ENCODE measurements at places on chromosomes 16 and 17. TPM values are rescaled to one million over a fixed set of nuclear protein-coding genes. Genes with fewer than 3 reads are reported as not detected.

GRCh38 chr16:51003850-51004566, 147.1 kb downstream of the SALL1 start:
- no peak for DNase-seq

- peak; percentile 76 for DNase-seq
Measured at GRCh38 chr16:67399218-67399733, 6.0 kb upstream of the TPPP3 start.

GRCh38 chr16:48687421-48688038, 77.5 kb upstream of the N4BP1 start:
- DNase-seq = peak; percentile 51

DNA sequence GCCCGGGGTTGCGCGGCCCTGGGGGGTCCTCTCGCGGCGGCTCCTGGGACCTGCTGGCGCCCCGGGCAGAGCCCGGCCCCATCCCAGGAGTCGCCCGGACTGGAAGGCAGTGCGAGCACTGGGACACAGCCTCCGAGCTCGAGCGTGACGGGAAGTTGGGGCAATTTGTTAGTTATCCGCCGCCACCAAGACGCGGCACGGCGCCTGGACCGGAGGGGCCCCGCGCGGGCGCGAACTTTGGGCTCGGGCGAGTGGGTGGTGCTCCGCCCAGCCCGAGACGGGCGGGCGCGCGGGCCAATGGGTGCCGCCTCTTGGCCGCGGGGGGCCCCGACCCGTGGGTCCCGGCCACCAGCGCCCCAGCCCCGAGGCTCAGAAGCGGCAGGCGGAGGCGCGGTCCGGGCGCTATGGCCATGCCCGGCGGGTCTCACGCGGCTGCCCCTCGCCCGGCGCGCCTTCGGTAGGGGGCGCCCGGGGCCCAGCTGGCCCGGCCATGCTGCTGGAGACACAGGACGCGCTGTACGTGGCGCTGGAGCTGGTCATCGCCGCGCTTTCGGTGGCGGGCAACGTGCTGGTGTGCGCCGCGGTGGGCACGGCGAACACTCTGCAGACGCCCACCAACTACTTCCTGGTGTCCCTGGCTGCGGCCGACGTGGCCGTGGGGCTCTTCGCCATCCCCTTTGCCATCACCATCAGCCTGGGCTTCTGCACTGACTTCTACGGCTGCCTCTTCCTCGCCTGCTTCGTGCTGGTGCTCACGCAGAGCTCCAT, at the start of gene ADORA2B:
Gene ADORA2B (plus strand): TSS at position 372 of the 768 bp plus-strand sequence. CDS start 119 bp downstream, at position 491.
- peak; percentile 63 for DNase-seq

DNA sequence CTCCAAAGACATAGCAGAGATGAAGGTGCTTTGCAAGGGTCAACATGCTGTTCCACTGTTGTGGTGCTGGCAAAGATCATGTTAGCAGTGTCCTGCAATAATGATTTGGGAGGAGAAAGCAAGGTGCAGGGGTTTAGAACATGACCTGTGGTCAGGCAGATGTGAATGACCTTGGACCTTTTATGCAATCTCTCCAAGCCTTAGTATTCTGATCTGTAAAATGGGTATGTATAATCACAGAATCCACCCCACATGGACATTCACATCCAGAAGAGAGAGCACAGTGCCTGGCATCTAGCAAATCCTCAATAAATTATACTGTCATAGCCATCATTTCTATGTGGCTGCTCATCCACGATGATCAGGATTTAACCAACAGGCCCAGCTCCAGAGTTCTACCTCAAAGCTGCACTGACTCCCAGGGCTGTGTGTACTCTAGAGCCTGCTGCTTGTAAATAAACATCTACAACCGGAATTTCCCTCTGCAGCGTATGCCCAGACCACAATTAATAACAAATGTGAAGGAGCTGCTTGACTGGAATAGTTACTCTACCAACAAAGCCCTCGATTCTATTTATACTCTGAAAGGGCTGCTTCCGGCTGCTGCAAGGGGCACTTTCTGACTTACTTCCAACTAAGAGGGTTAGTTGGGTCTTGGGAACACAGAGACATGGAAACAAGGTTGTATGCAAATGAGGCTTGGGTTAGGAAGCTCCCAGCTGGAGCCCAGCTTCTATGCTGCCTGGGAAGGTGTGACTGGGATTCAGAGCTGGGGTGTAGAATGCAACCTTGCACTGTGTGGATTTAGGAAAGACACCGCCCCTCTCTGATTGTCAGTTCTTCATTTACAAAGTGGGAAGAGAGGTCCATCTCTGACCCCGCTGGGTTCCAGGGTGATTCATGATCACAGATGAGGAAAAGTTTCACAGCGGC, 265.2 kb downstream of the XYLT1 start:
- DNase-seq = no peak

DNA sequence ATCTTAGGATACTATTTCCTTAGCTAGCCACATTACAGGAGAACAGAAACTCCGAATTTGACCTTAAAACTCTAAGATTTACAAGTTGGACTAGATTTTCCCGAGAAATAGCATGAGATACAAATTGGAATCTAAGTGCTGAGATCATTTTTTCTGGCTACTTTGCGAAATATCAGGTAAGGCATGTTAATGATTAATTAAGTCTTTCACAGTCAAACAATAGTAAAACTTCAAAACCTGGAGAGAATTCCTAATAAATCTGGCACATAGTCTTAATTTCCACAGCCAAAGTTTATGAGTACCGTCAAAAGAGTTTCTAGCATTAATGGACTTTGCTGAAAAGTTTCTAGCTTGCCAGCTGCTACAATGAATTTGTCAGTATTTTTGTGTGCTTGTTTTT, 379.5 kb upstream of the TOM1L1 start:
- DNase-seq = no peak

DNA sequence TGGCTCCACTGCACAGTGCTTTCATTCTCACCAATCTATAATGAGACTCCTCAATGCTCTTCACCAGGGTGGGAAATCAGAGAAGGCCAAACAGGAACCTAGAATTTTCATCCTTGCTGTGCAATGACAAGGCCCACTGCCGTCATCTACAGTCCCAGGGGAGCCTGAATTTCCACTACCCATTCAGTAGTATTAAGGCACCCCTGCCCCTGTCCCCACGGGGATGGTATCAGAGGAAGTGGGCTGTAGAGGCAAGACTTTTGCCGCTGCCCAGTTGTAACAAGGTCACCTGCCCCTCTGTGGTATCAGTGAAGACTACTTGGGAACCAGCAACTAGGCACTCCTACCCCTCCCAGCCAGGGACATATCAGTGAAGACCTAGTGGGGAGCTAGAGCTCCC, 104.5 kb downstream of the C16orf78 start:
- DNase-seq = no peak

GRCh38 chr16:23552161-23552560, 5.0 kb downstream of the EARS2 start:
- DNase-seq = no peak

- no peak for DNase-seq
Measured at GRCh38 chr17:64775701-64776570, 113.8 kb upstream of the SMURF2 start.

GRCh38 chr17:67165201-67165600, 79.8 kb downstream of the HELZ start:
- no peak for DNase-seq

DNA sequence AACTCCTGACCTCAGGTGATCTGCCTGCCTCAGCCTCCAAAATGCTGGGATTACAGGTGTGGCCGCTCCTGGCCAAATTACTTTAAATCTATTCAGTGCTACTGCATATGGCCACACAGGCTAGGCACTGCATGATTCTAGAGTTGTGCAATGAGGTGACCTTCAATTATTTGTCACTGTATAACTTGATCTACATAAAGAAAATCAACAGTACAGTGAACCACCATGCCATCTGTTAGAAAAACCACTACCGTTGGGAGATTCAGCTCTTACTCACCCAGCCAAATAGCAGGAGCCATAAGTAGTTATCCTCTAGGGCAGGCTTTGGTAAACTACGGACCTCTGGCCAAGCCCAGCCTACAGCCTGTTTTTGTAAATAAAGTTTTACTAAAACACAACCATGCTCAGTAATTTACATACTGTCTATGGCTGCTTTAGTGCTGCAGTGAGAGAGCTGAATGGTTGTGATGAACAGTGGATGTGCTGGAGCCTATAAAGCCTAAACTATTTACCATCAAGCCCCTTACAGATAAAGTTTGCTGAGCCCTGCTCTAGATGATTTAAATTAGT, 40.7 kb upstream of the TANC2 start:
- no peak for DNase-seq

DNA sequence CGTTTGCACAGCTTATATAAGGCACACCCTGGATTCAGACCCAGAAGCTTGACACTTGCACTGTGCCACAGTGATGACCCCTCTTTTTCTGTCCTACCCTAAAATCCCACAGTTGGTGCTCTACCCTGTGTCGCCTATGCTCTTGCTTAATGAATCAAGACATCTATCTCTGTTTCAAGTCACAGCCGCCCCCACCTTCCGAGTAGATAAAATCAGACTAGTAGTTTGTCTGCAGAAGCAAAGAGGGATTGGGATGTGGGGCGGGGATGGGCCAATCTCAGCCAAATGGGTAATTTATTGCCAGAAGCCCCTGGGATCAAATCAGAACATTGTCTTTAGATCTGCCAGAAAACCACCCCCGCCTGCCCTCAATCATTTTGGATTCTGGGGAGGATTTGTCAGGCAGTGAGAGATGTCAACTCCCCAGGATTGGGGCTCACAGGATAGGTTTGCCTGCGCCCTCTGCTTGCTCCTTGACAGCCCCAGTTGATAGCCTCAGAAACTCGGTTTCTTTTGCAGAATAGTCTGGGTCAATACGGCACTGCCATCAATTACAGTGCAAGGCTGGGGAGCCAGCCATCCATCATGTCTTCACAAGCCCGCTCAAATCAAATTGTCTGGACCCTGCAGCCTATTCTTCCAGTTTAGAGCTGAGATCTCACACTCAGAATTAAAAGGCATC, 520.8 kb downstream of the GRIN2A start:
- DNase-seq = no peak

GRCh38 chr16:9049241-9049640, 42.2 kb upstream of the HAPSTR1 start:
- DNase-seq = no peak

DNA sequence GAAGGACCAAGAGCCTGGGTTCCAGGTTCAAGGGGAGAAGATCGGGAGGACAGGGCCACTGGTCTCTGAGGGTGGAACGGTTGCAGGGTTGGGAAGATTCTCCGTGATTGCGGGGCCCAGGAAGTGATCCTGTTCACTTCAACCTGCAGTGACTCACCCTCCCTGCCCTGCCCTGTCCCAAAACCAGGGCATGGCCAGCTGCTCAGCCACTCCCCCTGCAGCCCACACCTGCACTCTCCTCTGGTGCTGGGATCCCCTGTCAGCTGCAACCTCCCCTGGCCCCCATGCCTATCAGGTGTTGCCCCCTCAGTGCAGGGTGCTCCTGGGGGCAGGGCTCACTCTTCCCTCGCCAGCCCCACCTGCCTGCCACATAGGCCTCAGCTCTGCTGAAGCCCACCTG, 1.1 kb downstream of the RUNDC3A start:
- no peak for DNase-seq

DNA sequence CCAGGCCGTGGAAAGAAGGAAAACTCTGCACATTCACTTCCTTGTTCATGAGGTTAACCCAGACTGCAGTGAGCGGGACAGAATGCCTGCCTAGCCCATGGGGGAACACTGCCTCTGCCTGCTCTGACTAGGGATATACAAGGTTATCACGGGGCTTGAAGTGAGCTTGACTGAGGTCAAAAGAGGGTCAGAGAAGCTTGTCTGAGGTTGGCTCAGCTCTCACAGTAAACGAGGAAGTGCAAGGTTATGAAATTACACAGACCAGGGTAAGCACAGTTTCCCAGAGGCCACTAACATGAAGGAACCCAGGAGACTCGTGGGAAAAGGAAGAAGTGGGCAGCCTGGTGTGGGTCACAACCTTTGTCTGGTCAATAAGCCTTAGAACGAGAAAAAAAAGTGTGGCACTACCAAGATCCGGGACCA, 28.7 kb downstream of the HIC1 start:
- no peak for DNase-seq

DNA sequence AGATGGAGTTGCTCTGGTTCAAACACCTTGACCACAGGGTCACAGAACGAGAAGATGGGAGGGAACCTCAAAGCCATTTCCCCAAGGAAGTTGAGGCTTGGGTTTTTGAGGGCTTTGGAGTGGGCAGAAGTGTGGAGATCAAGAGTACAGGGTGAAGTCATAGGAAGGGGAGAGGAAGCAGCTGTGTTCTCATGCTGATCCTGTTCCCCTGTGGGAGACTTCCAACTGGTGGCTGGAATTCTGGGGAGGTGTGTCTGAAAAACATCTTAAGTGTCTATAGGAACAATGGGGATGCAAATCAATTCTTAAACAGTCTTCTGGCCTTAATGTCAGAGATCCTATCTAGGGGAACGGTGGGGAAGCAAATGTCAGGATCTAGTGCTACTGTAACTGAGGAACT, 38.8 kb upstream of the HSBP1 start:
- DNase-seq = no peak

DNA sequence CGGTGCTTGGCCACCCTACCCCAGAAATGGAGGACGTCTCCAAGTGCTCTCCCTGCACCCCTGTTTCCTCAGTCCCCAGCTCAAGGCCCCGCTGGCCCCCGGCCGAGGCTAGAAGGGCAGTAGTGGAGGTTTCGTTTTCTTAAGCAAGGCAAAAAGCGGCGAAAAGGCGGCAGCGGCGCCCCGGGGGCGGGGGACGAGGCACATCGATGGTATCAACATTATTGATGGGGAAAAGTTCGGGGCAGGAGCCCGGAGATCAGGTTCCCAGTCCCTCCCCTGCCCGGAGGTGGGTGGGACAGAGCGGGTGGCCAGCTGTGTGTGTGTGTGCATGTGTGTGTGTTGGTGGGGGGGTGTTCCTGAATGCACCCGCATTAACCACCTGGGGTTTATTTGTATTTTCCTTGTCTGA, 4.1 kb upstream of the SALL1 start:
- peak; percentile 20 for DNase-seq

DNA sequence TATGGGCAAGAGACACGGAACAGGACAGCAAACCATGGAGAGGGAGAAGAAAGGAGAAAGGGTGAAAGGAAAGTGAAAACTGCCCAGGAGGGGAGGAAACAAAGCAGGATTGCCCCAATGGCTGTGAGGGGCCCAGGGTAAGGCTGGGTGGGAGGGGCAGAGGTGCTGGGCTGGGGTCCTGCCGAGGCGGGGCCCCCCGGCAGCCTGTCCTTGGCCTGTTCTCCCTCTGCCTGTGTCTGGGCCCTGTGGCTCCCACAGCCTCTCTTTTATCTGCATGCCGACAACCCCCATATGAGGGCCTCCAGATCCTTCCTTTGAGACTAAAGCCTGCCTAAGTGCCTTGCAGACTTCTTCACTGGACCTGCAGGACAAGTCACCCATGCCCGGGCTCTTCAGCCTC, 15.5 kb downstream of the ZNHIT3 start:
- no peak for DNase-seq

The TPSD1 gene
- total RNA-seq = not detected

The TMIGD1 gene
- not detected for total RNA-seq

The APOBR gene
- not detected for total RNA-seq

The CCL3 gene
- not detected for total RNA-seq

The ZSCAN10 gene
- not detected for total RNA-seq

The CDYL2 gene
- 5.2 TPM for total RNA-seq

The BHLHA9 gene
- total RNA-seq = not detected

The OTOA gene
- 0.34 TPM for total RNA-seq

The CACNG5 gene
- not detected for total RNA-seq

The ADCY7 gene
- 6.9 TPM for total RNA-seq

Data from neural crest cell (in vitro differentiated cells).